ENCODE measurements at places on chromosomes 7 and 10.

DNA sequence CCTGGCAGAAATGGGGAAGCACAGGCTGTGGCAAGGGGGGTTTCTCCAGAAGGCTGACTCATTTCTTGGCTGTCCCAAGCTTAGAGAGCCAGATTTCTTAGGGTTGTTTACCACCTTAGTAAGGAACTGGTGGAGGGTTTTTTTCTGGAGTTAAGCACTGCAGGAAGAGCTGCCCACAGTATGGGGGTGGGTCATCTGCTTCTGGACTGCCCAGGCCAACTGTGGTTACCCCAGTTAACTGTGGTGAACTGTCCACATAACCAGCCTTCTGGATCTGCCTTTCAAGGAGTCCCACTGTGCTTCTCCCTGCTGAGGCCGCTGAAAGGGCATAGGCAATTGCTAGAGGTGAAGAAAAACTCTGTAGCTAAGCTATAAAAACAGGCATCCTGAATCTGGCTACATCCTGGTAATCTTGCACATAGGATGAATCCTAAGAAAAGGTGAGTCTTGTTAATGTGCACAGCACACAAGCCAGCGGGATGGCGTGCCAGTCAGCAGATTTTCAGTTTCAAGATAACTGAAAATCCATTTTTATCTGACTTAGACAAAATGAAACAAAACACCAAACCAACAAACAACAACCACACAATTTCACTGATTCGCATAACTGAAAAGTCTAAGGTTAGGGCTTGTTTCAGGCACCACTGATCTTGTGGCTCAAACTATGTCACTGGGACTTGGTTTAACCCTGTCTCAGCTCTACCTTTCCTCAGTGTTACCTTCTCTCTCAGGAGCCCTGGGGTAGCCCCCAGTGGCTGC, 21.6 kb upstream of the TSPAN33 start:
- no peak for DNase-seq

- no peak for DNase-seq
Observed at GRCh38 chr7:30116771-30117170, 18.0 kb upstream of the MTURN start.

- DNase-seq, result no peak
Observed at GRCh38 chr7:74006451-74007241, 21.3 kb upstream of the ELN start.

GRCh38 chr10:88253128-88253527, 330.0 kb downstream of the RNLS start:
- DNase-seq, result no peak

DNA sequence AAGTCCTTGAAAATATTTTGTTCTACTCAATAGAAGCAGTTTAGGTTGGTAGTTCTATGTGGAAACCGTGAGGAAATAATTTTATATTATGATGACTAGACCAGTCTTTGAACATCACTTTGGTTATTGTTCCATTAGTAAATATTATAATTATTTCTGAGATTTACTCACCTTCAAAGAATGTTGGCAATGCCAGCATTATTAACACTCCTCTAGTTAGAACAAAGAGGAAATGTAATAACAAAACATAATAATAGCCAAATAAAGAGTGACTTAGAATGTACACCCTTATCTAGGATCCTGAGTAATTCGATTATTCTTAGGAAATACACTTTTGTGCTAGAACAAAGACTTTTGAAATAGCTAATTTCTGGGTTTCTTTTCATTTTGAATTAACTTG, 121.1 kb downstream of the CFTR start:
- DNase-seq, result no peak

- no peak for DNase-seq
Observed at GRCh38 chr10:94645285-94645684, 38.2 kb upstream of the CYP2C18 start.

- no peak for DNase-seq
Observed at GRCh38 chr10:28363376-28363775, 60.5 kb upstream of the MPP7 start.

GRCh38 chr10:69851306-69851705, 49.6 kb downstream of the COL13A1 start:
- DNase-seq, result no peak

DNA sequence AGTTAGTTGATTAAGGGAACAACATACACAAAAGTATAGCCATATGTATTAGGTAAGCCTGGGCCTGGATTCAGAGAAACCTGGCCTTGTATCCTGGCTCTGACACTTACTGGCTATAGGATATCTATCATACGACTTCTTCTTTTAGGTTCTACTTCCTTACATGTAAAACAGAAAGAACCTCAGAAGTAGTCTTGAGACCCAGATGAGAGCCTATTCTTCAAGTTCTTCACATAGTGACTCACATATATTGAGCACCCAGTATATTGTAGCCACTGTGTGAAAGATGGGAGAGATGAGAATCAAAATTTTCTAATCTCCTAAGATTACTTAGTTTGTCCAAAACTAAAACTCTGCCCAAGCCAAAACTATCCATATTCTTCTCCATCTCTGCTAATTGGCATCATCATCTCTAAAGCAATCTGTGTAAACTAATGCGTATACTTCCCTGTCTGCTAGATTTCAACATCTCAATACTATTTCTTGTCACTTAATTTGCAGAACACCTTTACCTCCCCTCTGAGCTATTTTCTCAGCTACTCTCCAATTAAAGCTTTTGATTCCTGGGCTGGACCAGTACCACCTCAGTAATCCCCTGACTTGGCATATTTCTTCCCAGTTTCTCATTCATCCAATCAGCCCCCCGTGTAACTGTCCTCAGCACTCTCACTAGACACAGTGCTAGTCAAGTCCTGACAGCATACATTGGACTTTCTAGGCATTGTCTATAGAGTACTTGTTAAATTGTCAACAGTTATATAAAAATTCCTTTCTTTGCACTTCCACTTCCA, 53.5 kb upstream of the MET start:
- no peak for DNase-seq

GRCh38 chr10:121926671-121927317, 1.0 kb downstream of the ATE1 start:
- DNase-seq, result no peak

- no peak for DNase-seq
Observed at GRCh38 chr7:66537876-66538275, 90.8 kb upstream of the KCTD7 start.

DNA sequence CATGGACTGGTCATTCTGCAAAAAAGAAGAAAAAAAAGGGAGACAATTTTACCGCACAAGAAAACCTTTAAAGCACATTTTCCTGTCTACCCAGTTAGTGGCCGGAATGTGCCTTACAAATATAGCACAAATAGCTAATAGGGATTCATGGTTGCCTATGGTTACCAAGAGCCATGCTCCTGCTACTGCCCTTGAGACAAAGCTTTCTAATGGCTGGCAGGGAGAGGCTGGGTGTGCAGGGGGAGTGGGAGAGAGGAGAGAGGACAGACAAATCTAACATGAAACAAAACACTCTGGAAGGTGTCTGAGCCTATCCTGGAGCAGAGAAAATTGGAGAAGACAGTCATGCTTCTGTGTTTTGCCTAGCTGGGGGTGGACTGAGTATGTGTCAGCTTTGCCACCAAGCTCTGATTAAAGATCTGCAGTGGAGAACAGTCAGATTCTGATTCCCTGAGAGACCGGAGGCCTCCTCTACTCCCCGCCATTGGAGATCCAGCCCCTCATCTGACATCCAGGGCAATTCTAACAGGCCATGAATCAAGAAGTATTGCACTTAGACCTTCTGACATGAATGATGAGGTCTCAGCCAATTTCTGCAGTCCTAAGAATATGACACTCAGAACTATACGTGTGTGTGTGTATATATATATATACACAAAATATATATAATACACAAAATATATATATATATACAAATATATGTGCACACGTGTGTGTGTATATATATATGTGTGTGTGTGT, 80.2 kb downstream of the PRTFDC1 start:
- no peak for DNase-seq

DNA sequence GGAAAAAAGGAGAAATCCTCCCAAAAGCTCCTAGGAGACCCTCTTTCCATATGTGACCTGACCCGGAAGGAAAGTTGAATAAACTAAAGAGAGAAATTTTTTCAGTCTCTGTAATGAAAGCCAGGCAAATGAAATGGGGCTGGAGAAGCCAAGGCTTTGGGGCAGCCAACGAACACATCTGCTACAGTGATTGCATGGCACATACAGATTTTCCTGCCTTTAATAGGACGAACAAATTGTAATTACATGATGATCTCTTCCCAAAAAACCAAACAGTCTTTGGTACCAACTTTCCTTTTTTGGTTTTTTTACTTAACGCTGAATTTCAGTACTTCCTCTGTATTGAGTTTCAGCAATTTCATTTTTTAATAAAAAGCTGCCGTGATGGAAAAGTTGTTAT, 23.5 kb upstream of the PTN start:
- DNase-seq, result no peak

- no peak for DNase-seq
Observed at GRCh38 chr10:23780331-23780730, 341.5 kb downstream of the OTUD1 start.

DNA sequence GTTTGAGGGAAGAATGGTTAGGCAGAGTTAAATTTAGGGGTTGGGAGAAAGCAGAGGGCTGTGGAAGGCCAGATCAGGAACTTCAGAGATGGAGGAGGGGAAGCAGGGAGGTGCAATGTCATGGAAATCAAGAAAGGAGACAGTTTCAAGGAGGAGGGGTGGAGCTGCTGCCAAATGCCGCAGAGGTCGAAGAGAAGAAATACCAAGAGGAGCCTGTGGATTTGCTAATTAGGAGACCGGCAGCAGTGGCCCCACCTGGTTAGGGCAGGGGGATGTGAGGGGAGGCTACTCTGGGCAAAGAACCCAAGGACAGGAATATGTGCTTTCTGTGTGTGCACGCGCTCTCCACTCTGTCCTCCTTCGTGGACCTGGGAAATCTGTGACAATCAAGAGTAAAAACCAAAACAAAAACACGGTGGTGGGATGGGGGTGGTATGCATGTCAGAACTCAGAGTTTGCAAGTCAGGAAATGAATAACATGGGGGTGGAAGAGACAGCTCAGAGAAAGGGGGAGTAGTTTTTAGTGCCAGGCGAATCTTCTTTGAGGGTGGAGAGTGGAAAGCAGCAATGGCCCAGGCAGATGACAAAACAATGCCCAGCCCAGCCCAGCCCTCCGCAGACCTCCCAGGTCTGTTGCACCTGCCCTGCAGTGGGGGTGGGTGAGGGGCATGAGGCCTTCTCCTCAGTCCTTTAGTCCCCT, 102.9 kb upstream of the PAX2 start:
- DNase-seq, result no peak

GRCh38 chr10:110803239-110803749, 68.4 kb upstream of the PDCD4 start:
- no peak for DNase-seq

DNA sequence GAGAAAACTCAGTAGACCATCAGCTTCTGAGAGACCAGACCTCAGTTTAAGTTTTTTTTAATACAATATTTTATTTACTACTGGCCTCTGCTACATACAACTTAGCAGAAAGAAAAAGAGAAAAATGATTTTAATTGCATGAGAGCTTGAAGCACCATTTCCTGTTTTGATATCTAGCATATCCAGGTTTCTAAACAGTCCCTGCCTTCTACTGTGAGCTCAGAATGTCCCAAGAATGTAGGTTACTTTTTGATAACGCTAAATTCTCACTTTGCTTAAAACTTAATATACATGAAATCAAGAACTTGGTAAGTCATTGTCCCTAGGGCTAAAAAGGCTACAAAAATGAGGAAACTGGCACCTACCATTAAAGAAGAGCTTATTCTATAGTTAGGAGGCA, 7.0 kb downstream of the TMEM243 start:
- DNase-seq, result no peak

- DNase-seq, result no peak
Observed at GRCh38 chr10:29104661-29105399, 184.0 kb upstream of the LYZL1 start.

DNA sequence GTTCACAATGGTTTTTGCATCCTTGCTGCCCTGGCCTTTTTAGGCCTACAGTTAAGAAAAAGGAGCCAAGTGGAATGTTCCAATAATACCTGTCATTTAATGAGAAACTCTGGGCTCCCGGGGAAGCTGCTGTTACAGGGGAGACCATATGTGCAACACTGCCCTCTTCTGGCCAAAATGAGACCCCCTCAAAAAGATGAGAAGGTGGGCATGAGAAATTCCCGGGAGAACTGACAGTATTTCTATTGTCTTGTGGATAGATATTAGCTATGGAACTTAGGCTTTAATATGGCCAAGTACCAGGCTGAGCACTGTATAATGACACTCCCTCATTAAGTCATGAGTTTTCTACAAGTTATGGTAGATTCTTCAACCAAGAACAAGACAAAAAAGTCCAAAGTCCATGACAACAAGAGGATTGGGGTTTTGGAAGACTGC, 99.4 kb downstream of the CCDC3 start:
- peak; percentile 9 for DNase-seq

- no peak for DNase-seq
Observed at GRCh38 chr10:61662794-61663259, at the start of gene CABCOCO1. CABCOCO1 (plus strand) TSS chr10:61662929; CDS start chr10:61662973, 44 bp downstream.
